Psoas muscle (tissue), 8 donors: ENCODE measurements at places on chromosomes 4 and X. TPM values are rescaled to one million over a fixed set of nuclear protein-coding genes. Genes with fewer than 3 reads are reported as not detected.

DNA sequence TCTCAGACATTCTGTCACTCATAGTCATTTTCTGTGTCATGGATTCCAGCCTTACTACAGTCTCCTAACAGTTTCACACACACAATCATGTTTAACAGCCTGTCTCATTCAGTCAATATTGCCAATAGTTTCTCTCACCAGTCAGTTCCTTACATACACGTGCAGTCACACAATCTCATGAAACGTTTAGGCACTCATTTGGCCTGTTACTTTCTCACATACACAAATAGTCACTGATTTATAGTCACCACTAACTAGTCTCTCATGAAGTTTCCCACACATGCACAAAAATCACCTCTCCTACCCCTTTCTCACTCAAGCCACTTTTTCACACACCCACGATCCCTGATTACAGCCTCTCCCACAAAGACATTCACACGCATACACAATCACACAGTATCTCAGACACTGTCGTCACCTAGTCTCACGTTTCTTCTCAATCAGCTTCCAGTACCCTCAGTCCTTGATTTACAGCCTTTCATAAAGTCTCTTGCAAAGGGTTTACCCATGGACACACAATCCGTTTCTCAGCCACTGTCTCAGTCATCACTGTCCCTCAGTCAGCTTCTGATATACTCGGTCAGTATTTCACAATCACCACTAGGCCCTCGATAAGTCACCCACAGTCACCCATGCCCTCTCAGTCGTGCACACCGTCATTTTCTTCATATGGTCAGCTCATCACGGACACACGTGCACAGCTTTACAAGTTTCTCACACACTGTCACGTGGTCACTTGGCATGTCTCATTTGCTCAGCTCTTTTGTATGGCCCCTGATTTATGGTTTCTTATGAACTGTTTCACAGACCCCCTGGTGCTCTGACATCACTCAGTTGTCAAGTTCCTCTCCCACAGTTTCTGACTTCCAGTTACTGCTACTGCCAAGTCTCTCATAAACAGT is 4.2 kb upstream of the CFP start:
- DNase-seq = no peak

- DNase-seq = no peak
Observed at GRCh38 chrX:44459501-44459900, 83.2 kb downstream of the FUNDC1 start.

DNA sequence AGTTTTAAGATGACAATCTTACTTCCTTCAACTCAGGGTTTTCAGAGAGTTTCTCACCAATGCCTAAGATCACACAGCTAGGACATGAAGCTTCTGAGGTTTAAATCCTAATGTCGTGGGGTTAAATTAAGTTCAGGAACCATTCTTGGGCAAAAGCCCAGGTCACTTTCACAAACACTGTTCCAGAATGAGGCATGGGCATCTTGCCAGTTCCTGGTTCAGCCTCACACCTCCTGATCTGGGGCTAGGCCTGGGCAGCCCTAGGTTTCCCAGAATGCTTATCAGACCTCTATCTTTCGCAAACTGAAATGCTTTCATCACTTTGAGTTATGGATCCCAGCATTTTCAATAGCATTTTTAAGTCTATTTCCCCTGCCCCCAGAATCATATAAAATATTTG is 224.8 kb upstream of the EDA2R start:
- DNase-seq = no peak

GRCh38 chrX:154460326-154460725 is 2.2 kb downstream of the PLXNA3 start:
- DNase-seq = no peak

GRCh38 chr4:30160140-30160539 is 560.0 kb upstream of the PCDH7 start:
- no peak for DNase-seq

- no peak for DNase-seq
Observed at GRCh38 chrX:2185341-2186082, 315.3 kb downstream of the DHRSX start.

DNA sequence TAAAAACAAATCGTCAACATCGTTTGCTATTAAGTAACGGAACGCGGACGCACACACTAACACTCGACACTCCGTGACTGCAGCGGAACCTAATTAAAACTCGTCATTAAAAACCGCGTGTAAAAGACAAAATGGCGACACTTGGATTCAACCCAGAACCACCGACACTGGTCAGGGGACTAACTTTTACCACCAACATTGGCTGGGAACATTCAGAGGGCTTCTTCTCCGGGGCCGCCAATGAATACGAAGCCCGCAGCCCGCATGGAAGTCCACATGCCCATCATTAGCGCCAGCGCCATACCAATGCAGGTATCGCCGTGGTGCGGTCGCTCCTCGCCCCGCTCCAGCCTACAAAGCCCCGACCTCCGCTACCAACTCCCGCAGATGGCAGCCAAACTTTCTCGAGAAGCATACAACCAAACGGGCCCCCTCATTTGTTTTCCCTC is 498 bp downstream of the RBMX start:
- DNase-seq = peak; percentile 30

DNA sequence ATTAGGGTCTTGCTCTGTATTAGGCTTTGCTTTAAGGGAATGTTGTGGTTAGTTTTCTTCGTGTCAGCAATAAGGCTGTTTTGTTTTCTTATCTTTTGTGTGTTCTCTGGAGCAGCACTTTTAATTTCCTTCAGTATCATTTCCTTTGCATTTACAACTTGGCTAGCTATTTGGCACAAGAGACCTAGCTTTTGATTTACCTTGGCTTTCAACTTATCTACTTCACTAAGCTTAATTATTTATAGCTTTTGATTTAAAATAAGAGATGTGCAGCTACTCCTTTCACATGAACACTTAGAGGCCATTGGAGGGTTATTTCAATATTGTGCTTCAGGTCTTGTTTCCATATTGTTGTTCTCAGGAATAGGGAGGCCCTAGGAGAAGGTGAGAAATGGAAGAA is 68.2 kb downstream of the FAT4 start:
- no peak for DNase-seq

- no peak for DNase-seq
Observed at GRCh38 chr4:24913119-24913485, 260 bp upstream of the CCDC149 start.

GRCh38 chrX:38375891-38376290 is 23.5 kb downstream of the OTC start:
- no peak for DNase-seq

DNA sequence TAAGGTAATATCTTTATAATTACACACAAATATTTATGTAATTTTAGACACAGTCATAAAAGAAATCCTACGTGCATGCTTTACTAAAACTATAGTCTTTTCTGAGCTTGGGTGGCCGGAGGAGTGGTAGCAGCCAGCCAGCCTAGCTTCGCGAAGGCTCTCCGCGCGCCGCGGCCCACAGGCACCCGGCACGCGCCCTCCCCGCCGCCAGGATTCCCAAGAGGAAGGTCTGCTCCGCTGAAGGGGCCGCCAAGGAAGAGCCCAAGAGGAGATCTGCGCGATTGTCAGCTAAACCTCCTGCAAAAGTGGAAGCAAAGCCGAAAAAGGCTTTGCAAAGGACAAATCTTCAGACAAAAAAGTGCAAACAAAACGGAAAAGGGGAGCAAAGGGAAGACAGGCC is 8.7 kb upstream of the PJA1 start:
- no peak for DNase-seq

- DNase-seq = no peak
Observed at GRCh38 chr4:156884183-156884582, 87.4 kb downstream of the PDGFC start.

DNA sequence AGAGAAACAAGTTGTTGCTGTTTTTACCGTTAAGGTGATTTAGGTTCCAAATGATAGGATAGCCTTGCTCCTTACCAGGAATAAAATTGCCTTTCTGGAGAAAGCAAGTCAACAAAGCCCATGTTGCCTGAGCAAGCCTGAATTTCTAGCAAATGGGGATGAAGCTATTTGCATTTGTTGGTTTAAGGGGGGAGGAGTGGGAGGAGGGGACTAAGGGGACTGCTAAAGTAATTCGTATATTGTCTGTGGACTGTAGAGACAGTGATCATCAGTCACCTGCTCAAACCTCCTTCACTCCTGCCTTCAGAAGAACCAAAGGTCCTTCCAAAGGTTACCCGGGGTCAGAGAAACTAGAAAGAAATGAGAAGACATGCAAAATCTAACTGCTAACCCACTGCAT is 65.8 kb downstream of the SCML2 start:
- DNase-seq = no peak

GRCh38 chrX:13897566-13897965 is 80.7 kb upstream of the GPM6B start:
- DNase-seq = no peak

DNA sequence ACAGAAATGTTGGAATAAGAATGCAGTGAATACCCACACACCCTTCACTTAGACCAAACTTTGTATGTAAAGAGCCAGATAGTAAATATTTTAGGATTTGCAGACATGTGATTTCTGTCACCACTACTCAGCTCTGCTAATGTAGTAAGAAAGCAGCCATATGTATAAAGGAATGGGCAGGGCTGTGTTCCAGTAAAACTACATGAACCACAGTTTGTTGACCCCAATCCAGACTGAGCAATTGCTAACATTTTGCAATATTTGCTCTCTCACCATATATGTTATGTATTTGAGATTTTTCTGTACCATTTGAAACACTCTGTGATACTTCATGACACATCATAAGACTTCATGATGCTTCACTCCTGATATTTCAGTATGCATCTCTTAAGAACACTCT is 32.0 kb upstream of the TBC1D1 start:
- DNase-seq = no peak

- no peak for DNase-seq
Observed at GRCh38 chrX:40468033-40468846, 112.5 kb upstream of the ATP6AP2 start.

DNA sequence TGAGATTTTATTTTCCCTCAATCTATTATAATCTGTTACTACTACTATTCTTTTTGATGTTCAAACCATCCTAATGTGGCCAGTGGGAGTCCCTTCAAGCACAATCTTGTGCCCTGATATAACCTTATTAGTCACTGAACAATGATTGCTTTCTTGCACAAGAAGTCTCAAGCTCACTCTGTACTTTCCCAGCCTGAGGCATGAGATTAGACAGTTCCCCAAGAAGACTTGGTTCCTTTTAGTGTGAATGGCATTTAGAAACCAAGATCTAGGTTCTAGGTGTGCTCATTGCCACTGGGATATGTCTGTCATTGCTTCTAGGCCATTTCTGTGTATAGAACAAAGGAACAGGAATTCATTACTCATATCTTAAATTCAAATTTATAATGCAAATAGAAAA is 28.0 kb upstream of the RBM41 start:
- no peak for DNase-seq

DNA sequence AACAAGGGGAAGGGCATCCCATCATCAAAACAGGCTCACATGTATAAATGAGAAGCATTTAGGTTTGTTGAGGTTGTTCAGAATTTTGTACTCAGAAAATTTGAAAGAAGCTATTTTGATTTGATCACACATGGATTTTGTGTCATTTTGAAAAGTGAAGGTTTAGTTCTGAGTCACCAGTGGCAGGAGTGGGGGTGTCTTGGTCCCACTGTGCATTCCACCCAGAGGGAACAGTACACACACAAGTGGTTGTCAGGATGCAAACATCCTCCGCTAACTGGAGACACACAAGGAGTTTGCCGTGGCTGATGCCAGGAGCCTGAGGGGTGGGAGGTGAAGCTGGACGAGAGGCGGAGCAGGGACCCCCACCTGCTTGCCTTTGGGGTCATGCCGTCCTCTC is 198.2 kb upstream of the PSAPL1 start:
- no peak for DNase-seq

GRCh38 chr4:53366301-53366716 is 448 bp upstream of the SCFD2 start:
- no peak for DNase-seq

DNA sequence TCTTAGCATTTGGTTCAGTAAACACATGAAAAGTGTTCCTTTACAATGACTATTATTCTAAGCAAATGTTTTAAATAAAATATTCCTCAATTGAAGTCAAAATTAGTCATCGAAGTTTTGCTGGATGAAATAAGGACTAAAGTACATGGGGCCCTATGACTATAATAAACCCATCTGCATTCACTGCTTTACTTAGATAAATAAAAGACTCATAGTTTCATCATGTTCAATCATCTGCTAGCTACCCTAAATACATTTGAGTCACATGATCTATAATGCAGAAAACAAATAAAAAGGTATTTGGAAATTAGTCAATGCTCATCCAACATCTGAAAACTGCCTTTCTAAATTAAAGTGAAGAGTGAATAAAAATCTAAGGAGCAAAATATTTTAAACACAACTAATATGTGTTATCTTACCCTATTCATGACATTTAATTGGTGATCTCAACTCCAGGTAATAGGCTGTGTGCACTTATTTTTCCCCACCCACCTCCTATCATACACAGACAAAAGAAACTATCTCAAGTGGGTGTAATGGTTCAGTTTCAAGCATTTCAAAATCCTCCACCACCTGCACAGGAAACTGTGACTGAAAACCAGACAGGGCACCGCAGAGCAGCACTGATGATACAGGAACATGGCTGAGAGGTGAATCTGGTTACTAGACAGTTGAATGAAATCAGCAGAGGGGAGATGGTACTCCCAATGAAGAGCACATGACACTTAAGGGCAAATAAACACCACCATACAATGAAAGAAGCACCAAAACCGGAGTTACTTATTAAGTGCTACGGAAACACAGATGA is 78.6 kb downstream of the CAMK2D start:
- DNase-seq = no peak

DNA sequence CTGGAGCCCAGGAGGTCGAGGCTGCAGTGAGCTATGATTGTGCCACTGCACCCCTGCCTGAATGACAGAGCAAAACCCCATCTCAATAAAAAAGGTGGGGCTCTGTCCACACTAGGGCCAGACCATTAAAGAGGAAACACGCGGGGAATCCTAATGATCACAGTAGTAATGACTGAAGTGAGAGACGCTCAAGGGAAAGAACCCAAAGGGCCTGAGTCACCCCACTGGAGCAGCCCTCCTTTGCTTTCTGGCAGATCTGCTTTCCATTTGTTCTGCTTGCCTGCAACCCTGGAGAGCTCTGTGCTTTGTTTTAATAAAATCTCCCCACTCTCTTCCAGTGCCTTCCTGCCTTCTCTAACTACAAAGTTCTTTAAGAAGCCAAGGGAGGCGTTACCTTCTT is 5.0 kb downstream of the TFDP3 start:
- no peak for DNase-seq

- no peak for DNase-seq
Observed at GRCh38 chrX:48475296-48475695, 703 bp upstream of the FTSJ1 start.

GRCh38 chr4:126750723-126751122 is 882.0 kb upstream of the INTU start:
- no peak for DNase-seq

GRCh38 chr4:151983854-151984253 is 223.0 kb upstream of the GATB start:
- DNase-seq = no peak

SSX2 gene
- polyA plus RNA-seq = not detected

SLIT2 gene
- polyA plus RNA-seq = 2.5 TPM

GAGE12H gene
- not detected for polyA plus RNA-seq

VCX3B gene
- 0.03 TPM for polyA plus RNA-seq

HMX1 gene
- polyA plus RNA-seq = not detected

ASMT gene
- 0.14 TPM for polyA plus RNA-seq
